Myocyte (in vitro differentiated cells): ENCODE measurements at places on chromosomes 4 and X.
A peak's percentile ranks its signal among the peaks of the same experiment; 100 is the strongest.

DNA sequence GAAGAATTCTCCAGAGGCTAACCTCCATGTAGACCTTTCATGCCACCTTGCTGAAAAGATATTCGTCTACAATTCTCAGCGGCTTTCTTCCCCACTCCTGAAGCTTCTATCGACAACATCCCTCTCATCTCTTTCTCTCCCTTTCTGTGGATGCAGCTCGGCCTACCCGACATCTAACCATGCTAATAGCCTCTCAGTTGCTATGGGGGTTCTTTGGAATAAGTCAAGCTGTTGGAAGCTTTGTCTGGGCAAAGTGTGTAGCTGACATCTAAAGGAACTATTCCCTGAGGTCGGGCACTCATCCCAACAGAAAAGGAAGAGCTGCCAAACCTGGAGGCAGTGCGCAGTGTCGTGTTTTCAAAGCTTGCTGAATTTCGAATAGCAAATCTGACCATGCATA is 192.1 kb downstream of the RBMX2 start:
- DNase-seq, result no peak

GRCh38 chrX:14872355-14872754 is 514 bp downstream of the FANCB start:
- DNase-seq, result no peak

DNA sequence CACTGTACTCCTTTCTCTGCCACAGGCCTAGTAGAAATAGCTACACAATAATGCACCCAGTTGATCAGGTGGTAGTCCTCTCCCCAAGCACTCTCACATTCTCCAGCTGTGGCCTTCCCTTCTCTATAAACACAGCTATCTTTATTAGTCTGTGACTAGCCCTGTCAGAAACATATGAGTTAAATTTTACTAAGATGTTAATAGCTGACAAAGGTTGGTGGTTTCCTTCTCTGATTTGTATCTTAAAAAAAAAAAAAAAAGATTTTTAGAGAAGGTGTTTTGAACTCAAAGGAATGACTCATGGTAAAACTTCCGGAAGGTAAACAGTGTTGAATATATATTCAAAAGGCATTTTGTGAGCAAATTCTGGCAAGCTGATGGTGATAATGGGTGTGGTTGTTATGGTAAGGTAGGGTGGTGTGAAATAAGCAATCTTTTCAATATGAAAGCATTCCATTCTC is 327.4 kb downstream of the PPP3CA start:
- DNase-seq, result peak; percentile 39

DNA sequence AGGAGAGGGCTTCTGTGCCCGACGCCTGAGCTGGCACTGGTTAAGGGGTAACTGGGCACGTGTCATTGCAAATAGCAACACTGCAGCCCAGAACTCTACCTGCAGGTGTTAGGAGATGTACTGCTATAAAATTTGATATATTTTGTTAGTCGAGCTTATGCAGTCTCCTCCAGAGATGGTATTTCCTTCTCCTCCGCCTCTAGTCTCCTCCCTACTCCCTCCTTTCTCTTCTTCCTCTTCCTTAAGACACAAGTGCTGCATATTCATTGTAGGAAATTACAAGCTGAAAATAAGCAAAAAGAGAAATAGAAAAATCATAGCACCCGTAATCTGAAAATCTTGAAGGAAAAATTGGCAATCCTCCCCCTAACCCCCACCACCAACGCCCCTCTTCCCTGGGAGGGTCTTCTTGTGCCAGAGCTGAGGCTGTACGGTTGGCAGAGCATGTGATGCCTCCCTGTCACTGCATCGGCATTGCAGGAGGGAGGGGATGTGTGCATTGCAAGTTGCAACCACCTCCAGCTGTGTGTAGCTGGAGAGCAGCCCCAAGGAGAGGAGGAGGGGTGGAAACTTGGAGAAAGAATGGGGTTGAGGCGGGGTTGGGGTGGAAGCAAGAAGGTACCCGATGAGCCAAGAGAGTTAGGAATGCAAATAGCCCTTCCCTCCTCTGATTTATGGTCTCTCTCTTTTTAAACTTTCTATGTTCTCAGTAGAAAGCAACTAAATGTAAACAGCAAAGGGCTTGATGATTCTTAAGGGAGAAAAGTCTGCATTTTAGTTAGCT is 48.3 kb upstream of the MND1 start:
- DNase-seq, result peak; percentile 2

GRCh38 chrX:334971-335757 is 16.6 kb upstream of the GTPBP6 start:
- no peak for DNase-seq

- DNase-seq, result no peak
These were observed 118.5 kb upstream of the NKX1-1 start for GRCh38 chr4:1524761-1525160.

GRCh38 chr4:109649872-109650271 is 53.4 kb downstream of the CASP6 start:
- DNase-seq, result no peak

- no peak for DNase-seq
These were observed 41.2 kb upstream of the ZC4H2 start for GRCh38 chrX:65017451-65017850.

- DNase-seq, result peak; percentile 45
These were observed 34.0 kb upstream of the GNPDA2 start for GRCh38 chr4:44760142-44760898.

DNA sequence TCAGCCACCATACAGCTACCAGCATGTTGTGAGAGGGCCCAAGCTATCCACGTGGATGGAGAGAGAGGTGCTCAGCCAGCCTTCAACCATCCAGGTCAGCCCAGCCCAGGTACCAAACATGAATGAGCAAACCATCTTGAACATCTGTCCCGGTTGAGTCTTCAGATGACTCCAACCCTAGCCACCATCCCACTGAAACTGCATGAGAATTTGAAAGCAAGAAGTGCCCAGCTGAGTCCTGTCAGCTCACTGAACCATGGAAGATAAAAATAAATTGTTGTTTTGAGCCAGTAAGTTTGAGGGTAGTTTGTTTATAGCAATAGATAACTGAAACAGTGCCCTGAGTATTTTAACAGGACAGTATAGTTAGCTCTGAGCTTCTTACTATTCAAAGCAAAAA is 7.3 kb upstream of the SEL1L3 start:
- DNase-seq, result no peak

DNA sequence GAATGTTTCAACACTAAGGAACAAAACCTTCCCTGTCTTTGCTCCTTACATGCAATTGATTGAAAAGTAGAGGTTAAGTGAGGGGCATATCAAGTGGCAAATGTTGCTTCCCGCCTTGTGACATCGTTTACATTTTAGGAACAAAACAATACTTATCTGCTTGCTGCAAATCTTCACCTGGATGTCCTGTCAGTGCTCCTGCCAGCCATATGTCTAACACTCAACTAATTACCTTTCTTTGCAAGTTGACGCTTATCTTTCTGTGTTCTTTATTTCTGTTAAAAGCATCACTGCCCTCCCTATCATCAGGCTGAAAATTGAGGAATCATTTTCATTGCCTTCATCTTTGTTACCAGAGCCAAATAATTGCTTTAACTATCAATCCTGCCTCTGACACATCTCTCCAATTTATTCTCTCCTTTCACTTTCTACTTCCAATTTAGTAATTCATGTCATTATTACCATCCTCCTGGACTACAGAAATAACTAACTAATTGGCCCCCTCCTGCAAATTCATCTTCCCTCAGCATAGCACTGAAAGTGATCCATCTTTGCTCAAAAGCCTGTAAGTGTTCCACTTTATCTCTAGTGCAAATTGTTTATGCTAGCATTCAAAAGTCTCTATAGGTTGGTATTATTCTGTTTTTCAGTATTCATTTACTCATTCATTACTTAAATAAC is 298.7 kb upstream of the ATOH1 start:
- DNase-seq, result no peak

- DNase-seq, result no peak
These were observed 1709.4 kb downstream of the ARAP2 start for GRCh38 chr4:34534916-34535315.

DNA sequence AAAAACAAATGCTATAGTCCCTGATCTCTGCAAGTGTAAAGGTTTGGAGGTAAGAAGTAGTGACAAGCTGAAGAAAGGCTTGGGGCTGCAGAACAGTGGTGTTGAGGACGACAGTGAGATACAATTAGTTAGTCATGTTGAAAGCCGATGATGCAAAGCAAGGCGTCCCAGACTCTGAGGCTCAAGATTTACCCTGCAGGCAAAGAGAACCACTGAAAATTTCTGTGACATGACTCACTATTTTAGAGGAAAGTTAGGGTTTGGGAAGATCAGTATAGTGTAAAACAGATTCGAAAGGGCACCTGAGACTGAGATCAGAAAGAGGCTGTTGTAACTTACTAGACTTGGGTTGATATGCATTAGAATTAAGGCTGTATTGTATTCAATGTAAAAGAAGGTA is 281.3 kb upstream of the FTHL17 start:
- peak; percentile 28 for DNase-seq

DNA sequence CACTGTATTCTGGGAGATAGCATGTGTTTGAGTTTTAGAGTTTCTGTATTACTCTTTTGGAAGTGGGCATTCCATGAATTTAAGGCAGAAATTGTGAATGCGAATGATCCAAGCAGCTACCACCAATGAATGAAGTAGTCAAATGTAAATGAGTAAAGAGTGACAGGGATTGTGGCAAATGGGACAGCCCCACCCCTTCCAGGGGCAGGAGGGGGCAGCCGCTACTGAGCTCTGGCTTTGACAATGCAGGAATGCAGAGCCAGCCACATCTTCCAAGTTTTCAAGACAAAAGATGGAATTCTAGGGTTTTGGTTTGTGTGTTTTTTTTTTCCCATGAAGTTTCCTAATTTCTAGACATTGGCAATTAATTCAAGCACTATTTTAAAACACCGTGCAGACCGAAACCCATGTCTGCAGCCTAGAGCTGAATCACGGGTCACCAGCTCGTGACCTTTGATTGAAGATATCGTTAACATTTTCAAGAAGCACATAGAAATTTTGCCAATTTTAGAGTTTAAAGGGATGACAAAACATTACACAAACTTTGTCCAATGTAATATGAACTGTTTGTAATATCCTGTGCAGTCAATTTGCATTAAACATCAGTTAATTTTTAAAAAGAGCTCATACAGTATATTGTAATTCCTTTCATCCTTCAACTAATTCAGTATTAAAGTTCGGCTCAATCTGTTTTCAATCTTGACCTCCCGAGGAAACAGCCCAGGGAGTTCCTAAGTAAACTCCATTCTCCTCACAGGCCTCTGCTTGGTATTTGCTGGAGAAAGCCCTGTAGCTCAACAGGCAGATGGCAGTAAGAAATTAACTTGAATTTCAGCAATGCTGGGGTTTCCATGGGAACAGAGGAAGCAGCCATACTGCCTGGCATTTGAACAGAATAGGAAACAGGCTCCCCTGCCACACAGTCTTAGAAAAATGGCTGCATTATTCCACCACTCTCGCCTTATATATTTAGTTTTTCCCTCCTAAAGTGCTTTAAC is 83.4 kb downstream of the UCHL1 start:
- DNase-seq, result peak; percentile 42

- no peak for DNase-seq
These were observed at the start of gene SHISA3 for GRCh38 chr4:42396752-42397634. SHISA3 (plus strand) TSS chr4:42397488; CDS start chr4:42398057, 569 bp downstream.

DNA sequence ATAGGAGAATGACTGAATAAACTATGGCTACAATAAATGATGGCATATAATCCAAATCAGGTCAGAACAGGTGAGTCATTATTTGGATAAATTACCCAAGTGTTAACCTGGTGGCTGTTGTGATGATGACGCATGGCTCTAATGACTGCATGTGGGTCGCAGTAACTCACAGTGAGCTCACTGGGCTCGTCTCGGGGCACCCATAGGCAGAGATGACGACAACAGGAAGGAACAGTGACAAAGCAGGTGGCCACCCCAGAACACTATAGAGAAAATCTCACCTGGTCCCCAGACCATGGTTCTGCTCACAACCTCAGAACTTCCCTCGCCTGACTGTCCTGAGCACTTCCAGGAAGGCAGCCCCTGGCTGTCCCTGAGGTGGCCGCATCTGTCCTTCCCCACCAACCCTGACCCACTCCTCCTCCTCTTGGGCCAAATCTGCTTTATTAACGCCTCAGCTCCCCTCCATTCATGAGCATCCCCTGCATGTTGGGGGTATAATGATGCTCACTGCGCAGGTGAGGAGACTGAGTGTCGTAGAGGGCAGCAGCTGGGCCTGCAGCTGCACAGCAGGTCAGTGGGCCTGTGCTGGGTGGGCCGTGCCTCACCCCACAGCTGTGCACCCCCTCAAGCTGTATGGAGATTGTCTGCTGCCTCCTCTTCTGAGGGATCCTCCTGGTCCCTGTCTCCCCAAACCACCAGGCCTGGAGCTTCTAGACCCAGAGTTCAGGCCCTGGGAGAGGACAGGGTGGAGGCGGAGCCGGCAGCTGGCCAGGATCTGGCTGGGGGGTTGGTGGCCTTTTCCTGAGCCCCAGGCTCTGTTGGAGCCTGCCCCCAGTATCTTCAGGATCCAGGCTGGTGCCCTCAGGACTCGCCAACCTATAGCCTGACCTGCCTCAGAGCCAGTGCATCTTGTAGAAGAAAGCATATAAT is 30.9 kb upstream of the FAM156A start:
- no peak for DNase-seq

DNA sequence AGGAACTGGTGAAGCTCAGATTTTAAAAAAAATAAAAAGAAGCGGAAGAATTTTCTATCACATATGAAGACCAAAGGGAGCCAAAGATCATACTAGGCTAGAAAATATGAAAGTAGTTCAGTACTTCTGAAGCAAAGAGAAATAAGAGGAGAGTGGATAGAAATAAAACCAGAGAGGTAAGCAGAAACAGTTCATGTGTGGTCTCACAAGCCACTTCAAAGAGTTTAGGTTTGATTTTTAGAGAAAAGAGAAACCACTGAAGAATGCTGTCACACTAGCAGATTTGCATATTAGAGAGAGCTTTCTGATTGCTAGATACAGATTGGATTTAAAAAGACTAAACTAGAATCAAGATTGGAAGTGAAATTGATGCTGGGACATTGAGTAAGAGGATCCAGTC is 51.7 kb downstream of the GABRA3 start:
- no peak for DNase-seq

DNA sequence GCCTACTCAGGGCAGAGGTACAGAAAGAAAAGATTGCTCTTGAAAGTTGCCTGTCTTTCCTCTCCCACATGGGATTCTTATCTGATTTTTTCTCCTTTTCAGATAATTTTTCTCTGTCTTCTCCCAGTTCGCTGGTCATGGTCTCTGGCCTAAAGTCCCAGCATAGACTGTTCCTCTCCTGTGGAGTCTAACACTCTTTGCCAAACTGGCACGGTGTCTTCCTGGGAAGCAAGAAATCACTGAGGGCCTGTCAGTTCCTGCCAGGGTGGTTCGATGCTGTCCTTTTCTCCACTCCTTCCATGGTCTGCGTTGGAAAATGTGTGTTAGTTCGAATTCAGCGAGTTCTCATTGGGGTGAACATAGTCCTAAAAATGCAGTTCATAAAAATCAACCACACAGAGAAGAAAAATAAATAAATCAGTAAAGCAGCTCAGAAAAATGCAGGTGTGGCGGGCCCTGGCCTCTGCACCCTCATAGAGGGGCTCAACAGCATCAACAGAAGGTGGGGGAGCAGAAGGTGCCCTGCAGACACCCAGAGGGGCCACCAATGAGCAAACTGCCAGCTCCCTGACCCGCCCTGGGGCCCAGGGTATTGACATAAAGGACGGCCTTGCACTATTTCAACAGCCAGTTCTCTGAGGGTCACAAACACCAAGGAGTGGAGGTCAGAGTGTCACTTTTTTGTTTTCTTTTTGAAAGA is 2.1 kb downstream of the RGN start:
- no peak for DNase-seq
